CD4-positive, alpha-beta T cell treated with Interleukin-10 for 1 hour (primary cell): ENCODE measurements at places on chromosomes 2 and 18.
A peak's percentile ranks its signal among the peaks of the same experiment; 100 is the strongest.

DNA sequence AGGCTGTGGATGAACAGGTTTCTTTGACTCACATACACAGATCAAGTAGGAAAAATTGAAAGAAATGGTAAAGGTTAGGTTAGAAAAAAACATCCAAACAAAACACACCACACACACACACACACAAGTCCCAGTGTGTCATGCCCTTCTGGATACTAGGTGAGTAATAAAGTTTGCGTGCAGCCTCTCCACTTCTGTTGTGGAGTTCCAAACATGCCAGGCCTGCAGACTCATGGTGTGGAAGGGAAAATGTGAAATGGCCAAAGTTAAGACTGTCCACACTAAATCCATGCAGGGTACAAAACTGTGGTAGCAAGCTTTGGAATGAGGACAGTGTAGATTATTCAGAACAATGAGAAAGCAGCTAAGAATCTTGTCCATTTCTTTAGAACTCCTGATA is 114.6 kb downstream of the IKZF2 start:
- no peak for DNase-seq

- DNase-seq: no peak
Observed at GRCh38 chr18:10045296-10045891, 131.6 kb downstream of the VAPA start.

GRCh38 chr2:136932700-136933099 is 167.4 kb downstream of the THSD7B start:
- no peak for DNase-seq

DNA sequence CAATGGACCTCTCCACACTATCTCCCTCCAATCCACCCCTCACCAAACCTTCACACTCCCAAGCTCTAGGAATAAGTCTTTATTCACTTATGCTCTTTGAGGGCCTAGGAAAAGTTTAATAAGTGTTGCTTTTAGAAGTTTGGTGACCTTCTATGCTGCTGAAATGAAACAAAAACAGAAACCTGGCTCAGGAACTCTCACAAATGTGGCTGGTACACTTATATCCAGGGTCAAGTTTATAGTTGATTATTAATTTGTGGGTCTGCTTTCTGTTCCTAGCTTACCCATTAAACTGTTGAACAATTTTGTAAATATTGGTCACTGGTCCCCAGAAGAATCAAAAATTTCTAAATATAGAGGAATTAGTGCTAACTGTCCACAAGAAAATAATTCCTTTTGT is 14.2 kb upstream of the ANKRD44 start:
- DNase-seq: no peak

DNA sequence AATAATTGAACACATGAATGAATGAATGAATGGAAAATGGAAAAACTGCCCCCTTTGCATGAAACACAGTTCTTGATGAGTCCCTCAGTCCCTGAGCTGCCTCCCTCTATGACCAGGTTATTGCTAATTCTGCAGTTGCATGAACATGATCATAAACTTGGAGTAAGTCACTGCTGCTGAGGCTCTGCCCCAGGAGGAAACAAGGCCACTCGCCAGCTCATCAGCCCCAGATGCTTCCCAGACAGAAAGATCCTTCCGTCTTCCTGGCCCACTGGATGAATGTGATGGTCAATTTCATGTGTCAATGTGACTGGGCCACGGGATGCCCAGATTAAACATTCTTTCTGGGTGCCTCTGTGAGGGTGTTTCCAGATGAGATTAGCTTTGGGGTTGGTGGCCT is 16.4 kb downstream of the GPR45 start:
- DNase-seq: no peak

- no peak for DNase-seq
Observed at GRCh38 chr2:8095978-8096377, 585.9 kb upstream of the ID2 start.

DNA sequence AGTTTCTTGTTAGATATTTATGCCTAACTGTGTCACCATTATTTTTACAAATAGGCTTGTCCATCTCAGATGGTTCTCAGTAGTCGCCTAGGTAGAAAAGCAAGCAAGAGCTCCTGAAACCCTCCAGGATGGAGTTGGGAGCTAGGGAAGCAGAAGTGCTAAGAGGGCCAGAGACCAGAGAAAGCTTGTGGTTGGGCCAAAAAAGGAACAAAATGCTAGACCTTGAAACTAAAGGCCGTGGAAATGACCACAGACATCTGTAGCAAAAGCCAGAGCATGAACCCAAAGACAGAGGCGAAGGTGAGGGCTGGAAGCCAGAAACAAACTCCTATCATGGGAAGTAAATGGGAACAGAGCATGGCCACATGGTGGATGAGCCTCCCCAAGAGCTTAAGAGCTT is 29.9 kb upstream of the RMDN2 start:
- no peak for DNase-seq

DNA sequence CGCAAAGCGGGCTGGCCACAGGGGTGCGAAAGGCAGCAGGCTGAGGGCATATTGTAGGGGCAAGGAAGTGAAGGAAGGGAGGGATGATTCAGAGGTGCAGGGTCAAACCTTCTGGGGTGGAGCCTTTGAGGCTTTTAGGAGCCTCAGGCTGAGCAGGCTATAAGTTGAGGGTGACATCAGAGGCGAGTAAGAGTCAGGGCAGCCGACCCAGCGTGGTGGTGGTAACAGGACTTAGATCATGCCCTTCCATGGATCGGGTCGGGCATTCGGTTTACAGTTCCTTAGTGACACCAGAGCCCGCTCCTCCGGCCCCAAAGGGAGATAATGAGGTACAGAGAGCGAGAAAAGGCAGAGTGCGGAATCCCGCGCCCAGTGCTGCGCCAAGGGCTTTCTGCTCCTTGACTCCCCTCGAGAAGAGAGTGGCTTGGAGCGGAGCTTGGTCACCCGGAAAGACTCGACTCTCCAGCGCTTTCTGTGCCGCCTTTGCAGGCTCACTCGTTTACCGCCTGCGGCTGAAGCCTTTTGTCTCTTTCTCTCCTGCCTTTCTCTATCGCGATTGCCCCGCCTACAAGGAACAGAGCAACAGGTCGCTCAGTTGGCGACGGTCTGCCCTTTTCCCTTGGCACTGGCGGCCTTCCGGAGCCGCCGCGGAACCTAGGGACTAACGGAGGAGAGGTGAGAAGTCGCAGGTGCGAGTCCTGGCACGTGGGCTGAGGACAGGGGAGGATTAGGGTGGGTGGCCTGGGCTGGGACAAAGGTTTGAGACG is 720 bp downstream of the LBX2 start:
- peak; percentile 23 for DNase-seq

DNA sequence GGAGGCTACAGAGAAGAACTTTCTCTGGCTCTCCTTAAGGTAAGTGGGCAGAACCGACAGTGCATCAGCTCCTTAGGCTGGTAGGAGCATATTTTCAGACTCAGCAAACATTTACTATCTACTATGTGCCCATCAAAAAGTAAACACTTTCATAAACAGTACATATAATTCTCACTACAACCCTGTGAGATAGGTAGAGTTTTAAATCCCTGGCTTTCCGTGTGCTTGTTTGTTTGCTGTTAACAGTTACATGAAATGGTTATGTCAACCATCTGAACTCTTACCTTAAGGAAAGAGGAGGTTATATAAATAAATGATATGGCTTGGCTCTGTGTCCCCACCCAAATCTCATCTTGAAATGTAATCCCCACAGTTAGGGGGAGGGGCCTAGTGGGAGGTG is 310.1 kb downstream of the ALK start:
- no peak for DNase-seq

- no peak for DNase-seq
Observed at GRCh38 chr2:15753811-15754702, 162.4 kb downstream of the DDX1 start.

DNA sequence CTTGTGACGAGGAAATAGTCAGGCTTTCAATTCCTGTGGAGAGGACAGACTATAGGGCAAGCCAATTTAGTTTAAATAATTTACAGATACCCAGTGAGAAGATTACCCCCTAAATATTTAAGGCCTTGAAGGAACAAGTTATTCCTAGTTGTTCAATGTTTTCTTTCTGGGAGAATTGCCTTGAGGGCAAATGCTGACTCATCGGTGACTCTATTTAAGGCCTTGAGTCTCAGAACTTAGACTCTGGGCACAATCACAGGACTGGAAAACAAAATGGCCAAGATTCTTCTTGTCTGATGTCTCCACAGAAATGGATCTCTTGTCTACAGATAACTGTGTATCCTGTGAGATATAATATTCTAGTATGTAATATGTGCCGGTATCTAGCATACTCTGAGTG is 467.1 kb downstream of the SUCLG1 start:
- DNase-seq: no peak

DNA sequence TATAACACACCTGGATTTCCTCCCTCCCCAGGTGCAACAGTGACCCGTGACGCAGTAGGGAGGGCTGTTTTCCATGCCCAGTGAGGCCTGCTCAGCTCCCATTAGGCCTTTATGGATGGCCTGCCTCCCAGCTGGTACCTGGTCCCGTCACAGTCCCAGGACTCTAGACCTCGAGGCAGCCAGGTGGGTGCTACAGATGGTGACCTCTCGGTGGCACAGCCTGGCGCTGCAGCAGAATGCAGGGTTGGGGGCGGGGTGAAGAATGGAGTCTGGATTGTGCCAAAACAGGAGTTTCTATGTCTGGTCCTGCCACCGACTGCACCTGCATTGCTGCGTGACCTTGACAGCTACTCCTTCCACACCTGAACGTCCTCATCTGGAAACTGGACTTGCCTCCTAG is 18.0 kb upstream of the YWHAQ start:
- no peak for DNase-seq

DNA sequence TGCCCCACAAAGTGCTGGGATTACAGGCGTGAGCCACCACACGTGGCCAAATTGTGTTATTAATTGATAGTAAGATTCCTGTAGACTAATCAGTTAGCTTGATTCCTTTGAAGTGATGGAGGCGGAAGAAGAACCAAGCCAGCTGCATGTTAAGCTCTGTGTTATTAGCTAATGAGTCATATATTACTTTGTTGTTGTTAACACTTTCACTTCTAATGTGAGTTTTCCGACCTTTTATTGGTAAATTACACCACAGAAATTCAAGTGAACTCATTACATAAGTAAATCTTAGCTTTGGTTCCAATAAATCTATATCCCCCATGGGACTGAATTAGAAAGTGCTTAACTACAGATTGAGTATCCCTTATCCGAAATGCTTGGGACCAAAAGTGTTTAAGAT is 20.3 kb downstream of the CHMP1B start:
- DNase-seq: no peak

GRCh38 chr2:43542285-43542933 is 53.4 kb downstream of the THADA start:
- DNase-seq: peak; percentile 52

DNA sequence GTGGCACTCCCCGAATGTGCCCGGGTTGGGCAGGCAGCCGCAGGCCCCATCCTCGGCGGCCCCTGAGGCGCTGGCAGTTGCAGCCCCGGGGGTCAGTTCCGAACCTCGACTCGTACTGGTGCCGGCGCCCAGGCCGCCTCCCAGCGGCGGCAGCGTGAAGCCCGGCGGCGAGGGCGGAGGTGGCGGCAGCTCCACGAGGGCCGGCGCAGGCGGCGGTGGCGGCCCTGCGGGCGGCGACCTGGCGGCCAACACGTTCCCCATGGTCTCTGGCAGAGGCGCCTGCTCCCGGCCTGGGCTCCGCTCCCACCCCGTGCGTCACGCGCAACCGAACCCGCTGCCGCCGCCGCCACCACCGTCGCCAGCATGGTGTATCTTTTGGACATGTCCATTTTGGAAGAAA is 196.3 kb downstream of the CCDC74A start:
- no peak for DNase-seq

- no peak for DNase-seq
Observed at GRCh38 chr18:34799291-34799690, 89.2 kb downstream of the DTNA start.

DNA sequence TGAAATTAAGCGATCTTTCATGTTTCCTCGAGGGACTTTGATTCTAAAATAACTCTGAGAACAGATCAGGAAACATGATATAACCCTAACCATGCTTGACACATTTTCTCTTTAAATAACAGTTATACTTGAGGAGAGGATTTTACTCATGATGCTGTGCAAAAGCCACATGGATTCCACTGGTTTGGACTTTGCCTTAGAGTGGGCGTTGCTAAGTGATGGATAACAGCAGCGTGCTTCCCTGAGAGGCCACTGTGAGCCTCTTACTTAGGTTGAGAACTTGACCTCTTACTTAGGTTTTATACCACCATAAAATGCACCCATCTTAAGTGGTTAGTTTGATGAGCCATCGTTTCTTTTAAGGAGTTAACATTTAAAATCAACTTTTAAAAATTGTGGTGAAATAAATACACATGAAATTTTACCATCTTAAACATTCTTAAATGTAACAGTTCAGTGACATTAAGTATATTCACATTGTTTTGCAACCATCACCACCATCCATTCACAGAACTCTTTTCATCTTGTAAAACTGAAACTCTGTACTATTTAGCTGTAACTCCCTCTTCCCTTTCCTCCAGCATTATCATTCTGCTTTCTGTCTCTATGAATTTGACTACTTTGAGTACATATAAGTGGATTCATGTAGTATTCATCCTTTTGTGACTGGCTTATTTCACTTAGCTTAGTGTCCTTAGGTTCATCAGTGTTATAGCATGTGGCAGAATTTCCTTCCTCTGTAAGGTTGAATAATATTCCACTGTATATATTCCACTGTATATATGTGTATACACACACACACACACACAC is 22.6 kb downstream of the ANXA4 start:
- DNase-seq: no peak

DNA sequence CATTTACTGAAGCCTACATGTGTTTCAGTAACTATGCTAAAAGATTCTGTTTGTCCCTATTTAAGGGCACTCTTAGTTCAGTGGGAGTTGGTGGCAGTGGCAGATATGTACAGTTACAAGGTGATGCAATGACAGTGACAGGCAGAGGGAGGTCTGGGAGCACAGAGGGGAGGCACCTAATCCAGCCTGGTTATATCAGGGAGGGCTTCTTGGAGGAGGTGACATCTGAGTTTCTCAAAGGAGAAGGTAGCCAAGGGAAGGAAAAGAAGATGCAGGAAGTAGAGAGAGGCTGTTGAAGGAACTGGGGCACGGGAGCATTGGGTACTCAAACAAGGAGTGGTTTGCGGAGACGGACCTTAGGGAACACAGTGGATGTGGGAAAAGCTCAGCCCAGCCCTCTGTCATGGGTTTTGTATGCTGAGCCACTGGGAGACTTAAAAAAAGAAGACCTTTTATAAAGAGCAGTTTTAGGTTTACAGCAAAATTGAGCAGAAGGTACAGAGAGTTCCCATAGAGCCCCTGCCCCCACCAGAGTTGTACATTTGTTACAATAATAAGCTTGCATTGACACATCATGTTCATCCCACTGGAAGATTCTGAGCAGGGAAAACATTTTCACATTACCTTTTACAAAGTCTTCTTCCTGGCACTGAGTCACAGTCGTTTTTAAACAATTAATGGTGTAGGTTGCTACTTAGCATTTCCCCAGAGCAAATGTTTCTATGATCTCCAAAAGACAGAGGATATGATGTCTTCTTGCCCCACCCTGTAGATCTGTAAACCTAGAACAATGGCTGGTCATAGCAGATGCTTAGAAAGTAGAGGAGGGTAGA is 83.0 kb upstream of the TAF1B start:
- no peak for DNase-seq

GRCh38 chr2:239830121-239831000 is 194.8 kb downstream of the NDUFA10 start:
- DNase-seq: no peak

DNA sequence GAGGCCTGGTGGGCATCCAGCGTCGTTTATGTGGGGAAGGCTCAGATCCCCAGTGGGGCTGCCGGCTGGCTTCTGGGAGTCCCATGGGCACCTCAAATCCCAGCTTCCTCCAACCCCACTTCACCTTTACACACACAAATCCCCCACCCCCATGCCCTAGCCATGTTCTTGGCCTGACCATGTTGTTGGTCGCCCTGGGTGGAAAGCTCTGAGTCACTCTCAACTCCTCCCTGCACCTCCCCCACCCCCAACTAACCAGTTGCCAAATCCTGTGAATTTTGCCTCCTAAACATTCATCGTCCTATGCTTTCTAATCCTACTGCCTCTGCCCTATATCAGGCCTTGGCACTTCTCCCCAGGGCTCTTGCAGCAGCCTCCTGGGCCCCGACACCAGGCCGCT is 6.4 kb downstream of the TNS1 start:
- no peak for DNase-seq
